ENCODE measurements at places on chromosomes 6 and 20.

DNA sequence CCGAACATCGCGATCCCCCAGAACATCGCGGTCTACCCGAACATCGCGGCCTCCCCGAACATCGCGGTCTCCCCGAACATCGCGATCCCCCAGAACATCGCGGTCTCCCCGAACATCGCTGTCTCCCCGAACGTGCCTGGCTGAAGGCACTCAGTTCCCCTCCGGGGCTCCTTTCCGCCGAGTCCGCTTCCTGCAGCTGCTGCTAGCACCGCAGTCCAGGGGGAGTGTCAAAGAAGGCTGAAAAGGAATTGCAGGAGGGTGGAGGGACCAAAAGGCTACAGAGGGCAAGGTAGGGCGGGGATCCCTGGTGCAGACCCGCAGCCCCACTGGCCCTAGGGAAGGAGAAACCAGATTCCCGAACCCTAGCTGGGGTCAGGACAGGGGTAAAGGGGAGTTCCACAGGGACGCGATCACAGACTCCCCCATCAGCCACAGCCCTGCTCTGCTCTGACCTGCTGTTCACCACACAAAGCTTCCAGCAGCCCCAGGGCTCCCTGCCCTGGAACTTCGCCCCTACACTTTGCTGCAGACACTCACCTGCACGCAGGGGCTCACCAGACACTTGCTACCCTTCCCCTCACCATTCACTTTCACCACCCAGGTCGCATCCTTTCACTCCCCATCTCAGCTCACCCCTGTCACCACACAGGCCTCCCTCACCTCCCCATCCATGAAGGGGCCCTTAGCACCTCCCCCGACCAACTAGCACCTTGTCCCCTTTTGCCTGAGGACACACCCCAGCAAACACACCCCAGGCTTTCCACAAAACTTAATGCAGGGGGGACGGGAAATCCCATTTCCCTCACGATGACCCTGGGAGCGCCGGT lies 1.7 kb downstream of the ULBP1 start:
- peak; percentile 27 for DNase-seq

DNA sequence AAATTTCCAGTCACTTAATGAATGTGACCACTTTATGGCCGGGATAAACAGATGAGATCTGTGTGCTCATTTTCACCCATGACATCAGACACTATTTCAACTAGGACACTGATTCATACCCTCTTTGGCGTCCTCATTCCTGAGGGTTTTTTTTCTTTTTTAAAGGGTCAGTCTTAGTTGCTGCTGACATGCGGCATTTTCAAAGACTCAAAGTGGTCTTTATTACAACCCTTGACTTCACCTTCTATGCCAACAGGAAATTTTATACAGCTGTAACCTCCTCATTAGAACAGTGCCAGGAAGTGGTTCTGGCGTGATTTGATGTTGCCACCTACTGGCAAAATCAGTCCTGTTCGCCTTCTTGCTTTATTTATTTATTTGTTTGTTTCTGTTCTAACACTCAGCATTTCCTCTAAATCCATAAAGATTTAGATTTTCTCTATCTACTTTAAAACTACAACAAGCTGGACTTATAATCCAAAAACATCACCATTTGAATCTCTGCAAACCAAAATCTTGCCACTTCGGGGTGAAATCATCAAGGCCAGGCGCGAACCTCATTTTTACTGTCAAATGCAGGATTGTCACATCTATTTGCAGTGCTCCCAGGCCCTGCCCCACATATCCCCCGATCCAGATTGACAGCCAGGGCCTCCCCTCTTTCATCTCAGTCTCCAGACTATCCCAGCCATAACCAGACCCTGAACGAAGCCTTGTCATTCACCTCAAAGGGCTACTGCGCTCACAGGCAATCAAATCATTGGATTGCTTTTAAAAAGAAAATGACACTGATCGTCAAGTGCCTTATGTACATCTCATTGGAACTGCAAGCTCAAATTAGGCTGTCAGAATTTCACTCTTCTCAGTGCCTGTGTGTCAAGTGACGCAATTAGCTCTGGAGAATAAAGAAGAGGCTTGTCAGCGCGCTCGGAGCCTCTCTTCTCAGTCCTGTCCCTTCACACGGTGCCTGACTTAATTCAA lies 77.5 kb downstream of the C6orf118 start:
- peak; percentile 72 for DNase-seq

DNA sequence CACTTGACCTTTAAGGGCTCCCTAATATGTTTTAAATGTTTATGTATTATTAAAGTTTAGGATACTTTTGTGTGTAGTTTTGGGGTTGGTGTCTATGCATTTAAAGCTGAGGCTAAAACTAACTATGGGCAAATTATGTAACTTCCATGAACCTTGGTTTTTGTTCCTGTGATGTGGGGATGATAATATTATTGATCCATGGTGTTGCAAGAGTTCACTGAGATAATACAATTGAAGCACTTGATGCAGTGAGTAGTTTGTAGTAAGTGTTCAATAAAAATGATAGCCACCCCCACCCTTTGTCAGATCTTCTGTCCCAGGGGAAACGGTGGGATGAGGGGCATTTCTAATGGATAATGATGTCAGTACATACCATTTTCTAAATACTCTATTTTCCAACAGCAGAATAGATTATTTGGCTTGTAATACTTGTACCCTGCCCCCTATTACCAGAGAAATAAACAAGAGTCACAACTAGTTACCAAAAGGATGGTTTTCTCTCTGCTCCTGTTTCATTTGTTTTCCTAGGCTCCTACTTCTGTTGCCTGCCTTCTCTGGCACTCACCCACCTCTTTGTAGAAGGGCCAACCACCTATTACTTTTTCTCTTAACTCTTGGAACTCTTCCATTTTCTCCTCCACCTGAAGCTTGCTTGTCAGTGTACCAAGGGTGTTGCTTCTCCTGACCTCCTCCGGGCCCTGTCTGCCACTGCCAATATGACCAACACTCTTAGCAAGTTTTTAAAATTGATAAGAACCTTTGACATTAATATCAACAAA lies 97.9 kb downstream of the RCAN2 start:
- DNase-seq, result no peak

- DNase-seq, result no peak
Measured at GRCh38 chr20:16861708-16862107, 113.5 kb downstream of the OTOR start.

- DNase-seq, result no peak
Measured at GRCh38 chr6:147060636-147061035, 143.6 kb upstream of the STXBP5 start.

DNA sequence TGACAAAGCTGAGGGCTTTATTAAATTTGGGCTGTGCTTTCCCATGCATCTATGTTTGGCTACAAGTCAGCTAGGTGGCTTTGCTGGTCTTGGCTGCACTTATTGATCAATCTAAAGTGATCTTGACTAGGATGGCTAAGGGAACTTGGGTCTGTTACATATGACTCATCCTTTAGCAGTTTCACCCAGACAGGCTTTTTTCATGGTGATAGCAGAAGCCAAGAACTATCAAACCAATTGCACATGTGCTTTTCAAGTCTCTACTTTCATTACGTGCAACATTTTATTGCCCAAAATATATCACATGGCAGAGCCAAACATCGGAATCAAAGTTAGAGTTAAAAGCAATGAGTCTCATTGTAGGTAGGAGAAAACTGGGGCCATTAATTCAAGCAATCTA lies 626.3 kb downstream of the TENT5A start:
- DNase-seq, result no peak

Measured in cardiac muscle cell (in vitro differentiated cells and primary cell).